Activated gamma-delta T cell (primary cell): ENCODE measurements at places on chromosomes 6 and 20.

- DNase-seq: no peak
These were observed 37.3 kb downstream of the IPCEF1 start for GRCh38 chr6:154319231-154319858.

DNA sequence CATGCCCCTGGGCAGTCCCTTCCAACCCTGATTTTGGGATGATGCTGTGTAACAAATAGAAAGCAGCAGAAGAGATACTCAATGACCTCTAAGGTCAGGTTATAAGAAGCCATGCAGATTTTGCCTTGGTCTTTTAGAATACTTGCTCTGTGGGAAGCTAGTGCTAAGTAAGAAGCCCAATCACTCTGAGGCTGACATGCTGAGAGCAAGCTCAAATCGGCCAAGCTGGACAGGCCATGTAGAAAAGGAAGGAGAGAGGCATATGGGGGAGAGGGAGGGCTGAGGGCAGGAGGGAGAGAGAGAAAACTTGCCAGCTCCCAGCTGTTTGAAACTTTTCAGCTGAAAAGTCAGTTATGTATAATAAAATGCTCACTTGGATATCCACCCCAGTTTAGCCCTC is 1021.6 kb upstream of the MAP3K7 start:
- no peak for DNase-seq

DNA sequence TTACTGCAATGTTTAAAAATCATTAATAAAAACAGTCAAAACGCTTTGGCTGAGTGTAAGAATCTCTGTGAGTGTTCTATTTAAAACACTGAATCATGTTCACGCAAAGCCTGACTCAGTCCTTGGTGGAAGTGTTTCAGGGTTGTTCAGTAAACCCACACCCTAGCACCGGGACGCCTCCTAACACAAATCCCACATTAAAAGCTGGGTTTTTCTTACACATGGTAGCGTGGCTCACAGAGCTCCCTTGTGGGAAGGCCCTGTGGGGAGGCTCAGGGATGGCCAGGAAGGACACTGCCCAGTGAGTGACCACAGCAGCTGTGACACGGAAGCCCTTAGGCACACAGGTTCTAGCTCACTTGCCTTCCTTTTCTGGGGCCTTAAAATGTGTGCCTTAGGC is 80.2 kb downstream of the GMPR start:
- DNase-seq: no peak

- DNase-seq: no peak
These were observed 754.5 kb downstream of the PTPRT start for GRCh38 chr20:42435230-42435629.

GRCh38 chr6:144678844-144679243 is 393.7 kb downstream of the UTRN start:
- no peak for DNase-seq

GRCh38 chr20:60331688-60332300 is 373.6 kb downstream of the CDH26 start:
- no peak for DNase-seq

- DNase-seq: no peak
These were observed 17.7 kb upstream of the PARD6B start for GRCh38 chr20:50713657-50714101.

DNA sequence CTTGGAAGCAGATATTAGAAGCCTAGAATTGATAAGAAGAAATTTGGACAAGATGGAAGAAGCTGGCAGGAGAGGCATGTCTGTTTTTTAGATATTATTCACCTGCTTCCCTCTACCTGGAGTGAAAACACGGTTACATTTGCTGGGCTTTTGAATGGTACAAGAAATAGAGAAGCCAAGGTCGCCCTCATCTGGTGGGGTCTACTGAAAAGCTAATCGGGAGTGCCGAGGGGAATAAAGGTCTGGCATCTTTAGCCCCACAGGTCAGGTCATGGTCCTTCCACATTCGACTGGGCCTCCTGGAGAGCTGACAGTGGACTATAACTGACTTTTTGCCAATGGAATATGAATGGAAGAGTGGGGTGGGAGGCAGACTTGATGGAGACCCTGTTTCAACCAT is 4.6 kb upstream of the C2 start:
- no peak for DNase-seq

DNA sequence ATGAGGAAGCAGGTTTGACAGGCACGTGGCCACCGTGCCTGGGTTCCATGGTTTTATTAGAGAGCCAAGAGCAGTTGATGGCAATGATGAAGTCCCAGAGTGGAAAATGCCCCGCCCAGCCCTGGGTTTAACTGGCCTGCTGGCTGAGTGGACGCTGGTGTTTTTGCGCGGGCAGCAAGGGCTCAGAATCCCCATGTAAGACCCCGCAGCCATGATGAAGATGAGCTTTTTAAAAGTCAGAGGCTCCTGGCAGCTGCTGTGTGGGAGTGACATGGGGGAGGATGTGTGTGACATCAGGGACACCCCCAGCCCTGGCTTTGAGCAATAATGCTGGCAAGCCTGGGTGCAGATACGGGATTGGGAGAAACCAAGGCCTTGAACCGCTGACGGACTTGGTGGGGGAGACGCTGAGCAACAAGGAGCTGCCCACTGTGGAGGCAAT is 33.0 kb upstream of the SLCO4A1 start:
- no peak for DNase-seq

DNA sequence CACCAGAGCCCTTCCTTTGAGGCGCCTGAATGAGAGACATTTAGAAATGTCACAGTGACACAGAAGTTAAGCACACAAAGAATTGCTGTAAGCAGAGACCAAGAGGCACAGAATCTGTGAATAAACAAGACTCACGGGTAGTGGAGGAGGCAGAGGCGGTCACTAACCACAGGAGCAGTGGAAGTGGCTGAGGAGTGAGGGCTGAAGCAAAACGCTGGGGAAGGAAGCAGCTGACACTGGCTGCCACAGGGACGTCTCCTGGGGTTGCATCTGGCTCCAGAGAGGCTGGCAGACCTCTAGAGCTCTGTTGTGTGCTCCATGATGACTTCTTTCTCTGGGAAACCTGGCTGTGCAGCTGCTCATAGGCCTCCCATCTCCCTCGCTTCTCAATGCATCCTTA is 65.0 kb upstream of the SLC2A12 start:
- no peak for DNase-seq

- no peak for DNase-seq
These were observed 3.2 kb upstream of the SDHAF4 start for GRCh38 chr6:70563530-70563929.

DNA sequence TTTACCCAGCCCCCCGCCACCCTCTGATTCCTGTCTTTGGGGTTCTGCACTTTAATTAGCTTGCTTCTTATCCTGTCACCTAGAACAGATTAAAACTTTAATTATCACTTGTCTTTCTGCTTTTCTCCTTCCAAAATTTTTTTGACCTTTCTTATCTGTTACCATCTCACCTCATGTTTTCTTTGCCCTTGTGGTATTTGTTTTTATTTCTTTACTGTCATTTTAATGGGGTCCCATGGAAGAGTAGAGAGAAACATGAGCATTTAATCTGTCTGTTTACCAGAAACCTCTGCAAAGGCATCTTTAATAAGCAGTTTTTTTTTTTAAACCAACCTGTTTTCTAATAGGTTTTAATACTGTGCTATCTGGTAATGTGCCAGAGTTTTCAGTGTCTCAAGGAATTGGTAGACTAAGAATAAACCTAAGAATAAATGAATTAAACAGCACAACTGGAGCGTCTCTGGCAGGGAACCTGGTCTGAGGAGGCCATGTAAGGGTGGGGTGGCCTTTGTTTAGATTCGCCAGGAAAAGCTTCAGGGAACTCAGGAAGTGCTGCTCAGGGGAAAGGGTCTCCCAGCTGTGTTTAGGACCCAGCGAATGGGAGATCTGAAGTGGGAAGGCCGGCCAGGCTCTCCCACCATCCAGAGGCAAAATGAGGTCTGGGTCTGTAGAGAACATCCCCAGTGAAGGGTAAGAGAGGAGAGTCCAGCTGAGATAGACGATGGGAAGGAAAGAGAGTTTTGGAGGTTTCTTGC is 69.8 kb downstream of the ARID1B start:
- no peak for DNase-seq

DNA sequence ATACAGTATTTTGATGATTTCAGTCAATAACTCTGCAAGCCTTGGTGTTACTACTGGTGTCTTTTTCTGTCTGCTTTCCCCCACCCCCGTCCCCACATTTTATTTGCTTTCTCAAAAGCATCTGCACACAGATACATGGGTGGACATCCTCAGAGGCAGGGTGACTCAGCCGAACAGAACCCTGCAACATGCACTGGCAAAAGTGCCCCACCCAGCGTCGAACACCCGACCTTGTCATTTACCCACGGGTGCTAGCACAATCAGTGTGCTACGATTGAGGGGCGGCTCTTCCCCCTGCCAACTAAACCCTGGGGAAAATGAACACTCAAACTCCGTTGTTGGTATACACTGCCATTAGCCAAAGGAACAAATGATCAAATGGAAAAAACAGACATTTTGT is 115.9 kb upstream of the NAA20 start:
- no peak for DNase-seq

- DNase-seq: no peak
These were observed 284.5 kb downstream of the ADGRB3 start for GRCh38 chr6:68919537-68919936.

DNA sequence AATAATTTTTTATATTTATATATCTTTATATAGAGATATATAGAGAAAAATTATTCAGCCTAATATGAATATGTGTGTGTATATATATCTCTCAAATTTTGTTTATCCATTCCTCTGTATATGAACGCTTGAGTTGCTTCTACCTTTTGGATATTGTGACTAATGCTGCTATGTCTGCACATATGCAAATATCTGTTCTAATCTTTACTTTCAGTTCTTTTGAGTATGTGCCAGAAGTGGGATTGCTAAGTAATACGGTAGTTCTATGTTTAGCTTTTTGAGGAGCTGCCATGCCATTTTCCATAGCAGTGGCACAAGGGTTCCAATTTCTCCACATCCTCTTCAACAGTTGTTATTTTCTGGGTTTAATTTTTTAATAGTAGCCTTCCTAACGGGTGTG is 72.8 kb upstream of the CEP85L start:
- DNase-seq: no peak

DNA sequence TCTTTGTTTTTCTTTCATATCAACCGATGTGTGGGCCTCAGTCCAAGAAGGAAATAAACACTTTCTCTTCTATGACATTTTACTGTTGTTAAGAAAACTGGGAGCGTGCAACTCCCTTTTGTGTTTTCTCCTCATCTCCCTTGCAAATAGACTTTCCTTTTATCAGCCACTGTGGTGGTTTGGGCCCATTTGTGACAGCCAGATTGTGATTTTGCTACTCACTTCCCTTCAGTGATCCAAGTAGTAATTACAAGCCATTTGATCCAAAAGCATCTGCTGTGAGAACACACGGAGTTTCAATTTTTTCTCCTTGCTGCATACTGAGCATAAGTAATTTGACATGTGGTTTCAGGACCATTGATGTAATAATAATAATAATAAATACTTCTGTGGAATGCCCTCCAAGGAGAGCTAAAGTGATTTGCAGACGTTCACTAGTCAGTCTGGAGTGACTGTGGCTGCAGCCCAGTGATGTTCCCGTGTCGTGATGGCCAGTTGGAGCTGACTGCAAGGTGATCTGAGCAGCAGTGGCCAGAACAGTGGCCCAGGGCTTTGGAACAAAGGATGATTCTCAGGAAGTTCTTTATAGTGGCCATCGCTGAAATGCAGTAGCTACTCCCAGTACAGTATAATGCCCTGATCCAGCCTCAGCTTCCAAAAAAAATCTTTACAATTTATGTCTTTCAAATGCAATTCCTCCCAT is 91.9 kb upstream of the CLDN20 start:
- no peak for DNase-seq

GRCh38 chr20:6999381-6999780 is 231.9 kb downstream of the BMP2 start:
- no peak for DNase-seq

- DNase-seq: no peak
These were observed 5.6 kb downstream of the RPP21 start for GRCh38 chr6:30350524-30350923.

GRCh38 chr6:52725143-52725534 is 38.1 kb downstream of the GSTA2 start:
- no peak for DNase-seq

DNA sequence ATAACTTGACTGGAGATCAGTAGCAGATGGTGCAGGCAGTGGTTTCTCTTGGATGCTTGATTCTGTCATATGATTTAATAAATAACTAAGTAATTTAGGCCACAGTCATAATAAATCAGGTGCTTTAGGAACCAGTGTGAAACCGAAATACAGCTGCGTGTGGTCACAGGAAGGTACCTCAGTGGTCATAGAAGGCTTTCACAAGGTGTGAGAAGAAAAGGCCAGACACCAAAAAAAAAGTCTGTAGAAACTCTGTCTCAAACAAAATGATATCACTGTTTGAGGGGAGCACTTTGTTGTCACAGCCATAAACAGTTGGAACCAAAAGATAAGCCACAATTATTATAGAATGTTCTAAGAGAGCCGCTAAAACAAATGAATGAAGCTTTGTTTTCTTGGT is 56.5 kb downstream of the ARMC2 start:
- DNase-seq: no peak

DNA sequence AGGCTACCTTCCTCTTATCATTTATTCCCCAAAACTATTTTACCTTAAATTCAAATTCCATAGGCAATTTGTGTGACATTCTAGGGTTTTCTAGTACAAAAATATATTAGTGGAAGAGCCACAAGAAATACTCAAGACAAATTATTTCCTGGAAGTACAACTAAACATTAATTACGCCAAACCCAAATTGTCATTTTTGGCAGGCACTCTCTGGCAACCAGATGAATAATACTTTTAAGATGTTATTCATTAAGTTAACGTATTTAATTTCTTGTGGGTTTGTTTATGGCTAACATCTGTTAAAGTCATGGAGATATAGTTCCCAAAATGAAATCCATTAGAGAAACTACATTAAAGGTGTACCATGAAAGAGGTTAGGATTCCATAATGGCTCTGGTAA is 40.5 kb downstream of the HMGN3 start:
- no peak for DNase-seq

- DNase-seq: no peak
These were observed 15.8 kb downstream of the TFEB start for GRCh38 chr6:41719436-41720261.

- no peak for DNase-seq
These were observed 70.0 kb upstream of the MLIP start for GRCh38 chr6:54041239-54041638.

GRCh38 chr6:82568290-82568993 is 204.8 kb downstream of the TPBG start:
- DNase-seq: no peak

DNA sequence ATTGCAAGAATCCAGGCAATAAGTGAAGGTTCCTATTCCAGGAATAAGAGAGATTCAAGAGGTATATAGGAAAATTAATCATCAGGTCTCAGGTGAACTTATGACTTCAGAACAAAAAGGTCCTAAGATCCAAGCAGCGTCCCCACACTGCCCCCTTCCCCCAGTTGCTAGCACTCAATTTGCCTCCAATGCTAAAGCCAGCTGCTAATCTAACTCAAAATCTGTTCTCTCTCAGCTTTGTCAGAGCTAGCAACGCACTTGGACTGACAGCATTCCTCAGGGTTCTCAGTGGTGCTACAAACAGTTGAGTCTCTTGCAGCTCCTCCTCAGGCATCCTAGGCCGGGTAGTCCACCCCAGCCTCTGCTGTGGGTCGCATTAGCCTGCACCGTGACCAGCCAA is 148.3 kb downstream of the RFX6 start:
- DNase-seq: no peak

- DNase-seq: no peak
These were observed 173.9 kb downstream of the QKI start for GRCh38 chr6:163588220-163588919.
